B cell (primary cell): ENCODE measurements at places on chromosomes 16 and 17.

GRCh38 chr16:77457046-77457445 lies 22.2 kb upstream of the ADAMTS18 start:
- DNase-seq: no peak

DNA sequence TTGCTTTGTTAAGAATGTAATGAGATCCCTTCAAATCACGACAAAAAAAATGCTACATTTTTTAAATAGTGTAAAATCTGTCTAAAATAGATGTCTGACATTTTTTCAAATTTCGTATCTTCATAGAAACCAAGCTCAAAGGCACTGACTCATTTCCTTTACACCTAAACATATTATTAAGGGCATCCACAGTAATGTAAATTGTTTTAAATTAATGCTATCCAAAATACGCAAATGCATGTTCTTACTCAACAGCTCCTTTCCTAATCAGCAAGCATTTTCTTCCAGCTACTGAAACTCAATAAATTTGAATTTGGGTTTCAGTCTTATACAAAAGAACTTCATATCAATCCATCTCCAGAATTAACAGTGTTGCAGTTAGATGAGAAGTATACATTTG lies 4.3 kb downstream of the C16orf87 start:
- no peak for DNase-seq

DNA sequence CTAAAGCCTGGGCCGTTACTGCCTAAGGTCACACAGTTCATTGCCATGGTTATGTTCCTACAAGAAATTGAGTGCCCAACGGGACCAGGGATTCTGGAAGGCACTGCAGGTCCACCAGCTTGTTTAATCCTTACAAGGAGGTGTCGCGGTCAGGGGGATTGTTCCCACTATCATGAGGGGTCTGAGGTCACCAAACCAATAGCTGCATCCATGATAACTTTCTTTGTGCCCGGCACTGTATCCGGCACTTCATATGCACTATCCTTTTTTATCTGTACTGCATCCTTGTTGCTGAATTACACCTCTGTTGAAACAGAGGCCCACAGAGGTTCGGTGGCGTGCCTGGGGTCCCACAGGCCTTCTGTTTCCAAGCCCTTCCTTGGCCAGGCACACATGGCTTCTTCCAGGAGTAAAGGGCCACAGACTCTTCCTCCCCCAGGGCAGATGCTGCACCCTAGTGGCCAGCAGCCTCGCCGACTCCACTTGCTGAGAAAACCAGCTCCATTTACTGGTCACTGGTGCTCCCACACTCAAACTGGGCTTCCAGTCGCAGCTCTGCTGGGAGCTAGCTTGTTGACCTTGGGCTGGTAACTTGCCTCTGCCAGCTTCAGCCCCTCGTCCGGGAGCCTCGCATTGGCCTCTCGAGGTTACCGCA lies 82.0 kb upstream of the PLCG2 start:
- peak; percentile 30 for DNase-seq

GRCh38 chr17:43388359-43389045 lies 10.3 kb upstream of the ARL4D start:
- peak; percentile 96 for DNase-seq

DNA sequence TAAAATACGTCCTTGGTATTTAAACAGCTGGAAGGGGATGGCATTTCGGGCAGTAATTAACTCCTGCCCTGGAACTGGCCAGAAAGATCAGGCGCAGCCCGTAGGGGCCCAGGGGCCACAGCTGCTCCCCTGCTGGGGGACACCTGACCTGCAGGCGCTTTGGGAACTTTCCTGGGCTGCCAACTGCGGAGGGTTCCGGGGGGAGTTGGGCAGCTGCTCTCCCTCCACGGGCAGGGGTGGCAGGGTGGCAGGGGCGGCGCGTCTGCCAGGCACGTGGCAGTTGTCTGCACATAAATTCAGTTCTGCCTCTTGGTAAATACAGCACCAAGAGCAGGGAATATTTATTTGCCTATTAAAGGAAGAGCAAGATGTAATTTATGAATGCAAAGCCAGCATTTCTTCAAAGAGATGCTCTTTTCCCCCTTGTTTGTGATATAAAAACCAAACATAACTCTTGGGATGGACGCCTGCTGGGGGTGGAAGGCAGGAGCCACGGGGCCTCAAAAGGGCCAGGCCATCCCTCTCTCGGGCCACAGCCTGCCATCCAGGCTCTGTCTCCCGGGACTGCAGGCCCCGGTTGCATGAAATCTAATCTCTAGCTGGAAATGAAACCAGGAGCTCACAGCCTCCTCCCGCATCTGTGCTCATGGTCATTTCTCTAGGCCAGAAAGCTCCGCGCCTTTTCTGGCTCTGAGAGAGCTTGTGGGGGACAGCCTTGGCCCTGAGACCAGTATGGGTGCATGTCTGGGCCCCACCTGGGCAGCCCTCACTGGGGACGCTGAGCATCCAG lies 29.9 kb upstream of the CHMP6 start:
- DNase-seq: no peak

GRCh38 chr17:74163836-74164235 lies 39.6 kb upstream of the RPL38 start:
- no peak for DNase-seq
